ENCODE measurements at places on chromosomes 1 and 21.
A peak's percentile ranks its signal among the peaks of the same experiment; 100 is the strongest.

DNA sequence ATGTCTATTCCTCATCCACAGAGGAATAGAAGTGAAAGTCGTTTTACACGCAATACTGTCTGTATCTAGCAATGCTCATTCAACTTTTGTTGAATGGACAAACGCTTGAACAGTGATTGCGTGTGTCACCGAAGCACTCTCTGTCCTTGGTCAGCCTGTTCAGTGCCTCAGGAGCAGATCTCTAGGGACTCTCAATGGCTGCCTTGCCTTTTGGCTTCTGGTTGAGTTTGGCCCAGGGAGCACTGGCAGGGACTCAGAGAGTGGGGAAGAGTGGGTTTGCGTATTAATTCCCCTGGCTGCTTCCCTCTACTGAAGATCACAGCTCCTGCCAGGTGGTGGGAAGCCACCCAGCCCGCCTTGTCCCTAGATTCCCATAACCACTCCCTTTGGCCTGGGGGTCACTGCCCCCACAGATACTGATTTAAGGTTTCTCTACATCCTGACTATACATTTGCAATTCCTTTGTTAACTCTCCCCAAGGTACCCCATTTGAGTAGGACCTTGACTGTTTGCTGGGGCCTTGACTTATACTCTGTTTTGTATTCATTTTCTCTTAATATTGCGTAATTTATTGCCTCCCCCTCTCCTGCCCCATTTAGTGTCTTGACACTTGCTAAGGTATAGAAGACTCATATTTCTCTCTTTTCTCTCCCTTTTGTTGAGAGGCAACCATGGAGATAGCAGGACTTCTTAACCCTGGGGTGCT, 61.7 kb upstream of the USP24 start:
- no peak for DNase-seq

GRCh38 chr1:89606227-89606980, 26.5 kb upstream of the LRRC8C start:
- no peak for DNase-seq

GRCh38 chr1:19462781-19463503, 22.4 kb downstream of the CAPZB start:
- no peak for DNase-seq

- no peak for DNase-seq
Observed at GRCh38 chr1:8184301-8184700, 133.6 kb upstream of the SLC45A1 start.

GRCh38 chr1:161092621-161093028, 3.3 kb upstream of the NECTIN4 start:
- DNase-seq, result no peak

DNA sequence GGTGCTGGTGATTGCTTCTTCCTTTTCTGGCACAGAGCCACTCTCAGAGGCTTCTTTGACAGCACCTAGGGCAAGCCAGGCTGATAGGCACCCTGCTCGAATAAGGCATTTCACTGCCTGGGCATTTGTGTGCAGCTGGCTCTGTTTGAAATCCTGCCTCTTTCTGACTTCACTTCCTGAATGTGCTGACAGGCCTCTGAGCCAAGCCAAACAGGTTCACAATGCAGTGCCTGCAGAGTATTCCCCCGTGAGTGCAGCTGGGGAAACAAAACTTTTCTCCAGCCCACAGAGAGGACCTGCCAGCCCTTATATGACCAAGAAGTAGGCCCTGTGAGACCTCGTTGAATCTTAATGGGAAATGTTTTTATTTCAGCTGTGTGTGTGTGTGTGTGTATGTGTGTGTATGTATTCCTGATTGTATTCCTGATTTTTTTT, 10.4 kb downstream of the JUN start:
- peak; percentile 53 for DNase-seq

GRCh38 chr1:67767103-67767782, 66.0 kb downstream of the GNG12 start:
- no peak for DNase-seq

DNA sequence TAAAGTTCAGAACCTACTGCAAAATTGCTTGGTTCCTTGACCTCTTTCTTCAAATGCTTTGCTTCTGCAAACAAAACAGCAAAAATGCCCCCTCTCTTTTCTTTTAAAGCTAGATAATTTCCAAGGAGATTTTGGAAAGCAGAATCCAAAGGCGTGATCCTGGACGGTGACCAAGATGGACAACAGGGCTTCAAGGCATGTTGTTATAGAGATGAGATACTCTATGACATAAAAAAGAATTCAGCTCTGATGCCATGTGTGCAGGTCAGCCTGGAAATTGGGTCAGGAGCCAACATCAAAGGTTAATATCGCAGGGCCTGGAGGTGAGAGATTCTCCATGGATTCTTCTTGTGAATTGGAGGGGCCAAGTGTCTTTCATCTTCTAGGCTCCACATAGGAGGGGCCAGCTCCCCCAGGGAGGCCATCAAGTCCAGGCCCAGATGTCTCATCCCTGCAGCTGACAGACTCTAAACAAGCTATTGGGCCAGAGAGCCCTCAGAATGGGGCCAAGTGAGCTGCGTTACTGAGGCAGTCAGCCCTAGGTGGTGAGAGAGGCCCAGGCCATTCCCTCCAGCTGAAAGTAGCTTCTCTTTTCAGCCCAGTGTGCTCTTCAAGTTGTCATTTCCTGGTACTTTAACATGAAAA, 45.5 kb downstream of the NMNAT2 start:
- DNase-seq, result no peak

DNA sequence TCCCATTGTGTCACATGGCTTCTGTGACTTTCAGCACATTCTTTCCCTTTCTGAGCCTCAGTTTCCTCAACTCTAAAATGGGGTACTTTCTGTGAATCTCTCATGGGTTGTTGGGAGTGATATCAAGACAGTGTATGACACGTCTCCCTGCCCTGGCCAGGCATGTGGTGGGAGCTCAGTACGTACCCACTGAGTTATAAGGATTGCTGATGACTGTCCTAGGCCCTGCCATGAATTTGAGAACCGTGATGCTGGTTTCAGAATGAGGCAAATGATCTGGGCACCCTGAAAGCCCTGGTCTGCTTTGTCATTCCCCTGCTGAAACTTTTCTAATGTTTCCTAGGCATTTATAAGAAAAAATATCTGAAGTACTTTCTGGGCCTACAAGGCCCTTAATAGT, 3.6 kb downstream of the ZNF362 start:
- no peak for DNase-seq

GRCh38 chr1:161242313-161242712, 4.3 kb upstream of the NR1I3 start:
- DNase-seq, result no peak

DNA sequence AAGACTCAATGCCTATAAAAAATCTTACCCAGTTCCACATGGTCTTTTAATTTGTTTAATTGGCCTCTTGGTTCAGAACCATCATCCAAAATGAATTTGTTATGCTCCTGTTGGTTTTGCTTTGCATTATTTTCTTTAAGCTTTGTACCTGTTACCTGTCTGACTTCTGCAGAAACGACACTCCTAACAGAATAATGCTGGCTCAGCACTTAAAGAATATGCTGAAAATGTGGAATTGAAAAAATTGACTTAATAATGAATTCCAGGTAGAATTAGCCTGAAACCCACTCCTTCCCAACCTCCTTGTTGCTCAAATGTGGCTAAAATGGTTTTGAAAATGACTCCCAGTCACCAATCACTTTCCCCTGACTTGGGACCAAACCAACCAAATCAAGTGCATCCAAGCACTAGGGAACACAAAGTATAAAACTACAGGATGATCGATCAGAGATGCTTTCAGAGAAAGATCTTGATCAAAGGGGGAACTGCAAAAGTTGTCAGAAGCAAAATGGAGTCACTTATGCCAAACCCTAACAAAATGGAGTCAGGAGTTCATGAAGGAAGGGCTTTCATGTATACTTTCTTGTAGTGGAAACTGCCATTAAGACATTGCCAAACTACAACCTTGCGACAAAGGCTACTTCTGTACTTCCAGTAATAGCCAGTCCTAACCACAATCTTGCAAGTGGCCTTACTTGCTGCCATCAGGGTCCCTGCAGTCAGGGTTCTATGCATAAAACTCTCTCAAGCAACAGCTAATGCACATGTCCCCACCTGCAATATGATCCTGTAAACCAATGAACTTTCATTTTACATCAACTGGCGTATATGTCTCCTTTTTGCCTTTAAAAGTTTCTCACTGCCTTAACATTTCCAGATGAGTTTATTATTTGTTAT, 5.4 kb downstream of the GBP7 start:
- no peak for DNase-seq

- DNase-seq, result no peak
Observed at GRCh38 chr21:38307771-38308531, 51.2 kb downstream of the KCNJ15 start.

DNA sequence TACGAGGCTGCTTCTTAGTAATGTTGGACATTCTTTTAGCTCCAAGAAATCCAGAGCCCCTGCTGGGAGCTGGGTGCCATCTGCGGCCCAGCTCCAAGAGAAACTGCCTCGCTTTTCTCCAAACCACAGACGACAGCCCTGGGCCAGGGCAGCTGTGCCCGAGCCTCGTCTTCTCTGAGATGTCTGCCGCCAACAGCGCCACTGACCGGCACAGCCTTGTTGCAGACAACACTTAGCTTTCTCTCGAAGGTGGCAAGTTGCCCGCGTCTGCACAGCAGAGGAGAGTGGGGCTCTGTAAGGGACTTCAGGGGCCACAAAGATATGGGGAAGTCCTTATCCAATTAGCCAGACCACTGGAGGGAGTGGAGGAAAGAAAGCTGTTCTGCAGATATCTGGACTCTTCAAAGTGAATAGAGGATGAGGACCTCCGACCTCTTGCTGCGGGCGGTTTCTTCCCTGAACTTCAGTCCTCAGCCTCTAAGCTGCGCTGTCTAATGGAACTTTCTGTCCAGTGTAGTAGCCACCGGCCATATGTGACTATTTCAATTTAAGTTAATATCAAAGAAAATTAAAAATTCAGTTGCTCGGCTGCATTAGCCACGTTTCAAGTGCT, 63.9 kb upstream of the DISP3 start:
- no peak for DNase-seq

DNA sequence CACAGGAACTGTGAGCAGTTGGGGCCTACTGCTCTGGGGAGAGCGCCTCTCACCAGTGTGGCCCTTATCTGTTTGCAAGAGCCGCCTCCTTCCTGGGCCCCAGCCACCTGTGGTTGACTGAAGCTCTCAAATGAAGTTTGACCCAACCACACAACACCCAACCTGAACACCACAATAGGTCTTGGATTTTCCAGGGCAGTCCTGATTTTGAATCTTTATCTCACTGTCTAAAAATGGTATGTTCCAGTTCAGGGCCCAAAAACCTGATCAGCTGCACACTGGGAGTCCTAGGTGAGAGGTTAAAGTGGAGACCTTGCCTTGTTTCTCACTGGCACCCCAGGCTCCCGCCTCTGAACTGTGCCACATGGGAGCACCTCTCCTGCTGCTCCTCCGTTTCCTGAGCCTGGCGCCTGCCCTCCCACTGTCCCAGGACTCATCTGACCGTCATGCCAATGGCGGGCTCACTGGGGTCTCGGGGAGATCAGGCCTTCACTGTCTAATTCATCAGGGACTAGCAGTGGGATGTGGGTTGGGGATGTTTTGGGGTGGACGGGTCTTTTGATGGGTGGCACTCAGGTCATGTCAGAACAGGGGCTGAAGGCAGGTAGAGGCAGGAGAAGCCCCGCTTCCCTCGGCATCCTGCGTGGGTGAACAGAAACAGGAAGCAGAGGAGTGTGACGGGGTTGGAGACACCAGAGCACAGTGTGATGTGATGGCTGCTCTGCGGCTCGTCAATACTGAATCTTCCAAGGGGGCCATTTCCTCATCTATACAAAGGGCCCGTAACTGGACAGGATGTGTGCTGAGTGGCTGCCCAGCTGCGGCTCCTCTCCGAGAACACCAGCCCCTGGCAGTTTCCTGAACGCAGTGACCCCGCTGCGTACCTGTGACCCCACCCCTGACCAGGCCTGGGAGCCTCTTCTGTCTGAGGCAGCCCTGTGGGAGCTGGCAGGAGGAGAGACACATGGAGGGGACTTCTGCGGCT, 59.6 kb upstream of the ITPKB start:
- no peak for DNase-seq

- no peak for DNase-seq
Observed at GRCh38 chr1:36542024-36542961, 59.6 kb upstream of the CSF3R start.

DNA sequence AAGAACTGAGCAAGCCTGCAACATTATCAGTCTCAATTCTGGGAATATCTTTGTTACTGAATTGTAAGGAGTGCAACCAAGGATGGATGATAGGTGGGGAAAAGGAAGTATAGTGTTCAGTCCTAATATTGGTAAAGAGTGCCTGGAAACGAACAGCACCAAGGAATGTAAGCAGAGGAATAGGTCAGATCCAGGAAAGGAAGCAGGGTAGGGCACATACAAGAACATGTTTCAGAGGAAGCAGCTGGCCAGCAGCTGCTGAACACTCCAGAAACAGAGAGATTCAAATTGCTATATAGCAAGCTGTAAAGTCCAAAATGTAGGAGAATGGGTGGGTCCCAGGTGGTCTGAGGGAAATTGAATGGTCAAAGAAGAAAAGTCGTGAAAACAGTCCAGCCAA, 37.9 kb downstream of the CRB1 start:
- no peak for DNase-seq

All from A673 (cell line).